Thyroid gland (tissue), 4 donors: ENCODE measurements at places on chromosomes 4 and X. TPM values are rescaled to one million over a fixed set of nuclear protein-coding genes. Genes with fewer than 3 reads are reported as not detected.

Gene ADAD1
- 0.54 TPM for total RNA-seq

Gene ZBTB49
- total RNA-seq = 7.5 TPM

Gene COL4A5
- total RNA-seq = 52.6 TPM

Gene PAGE2B
- not detected for total RNA-seq

Gene SERPINA7
- total RNA-seq = not detected

Gene RTL3
- 0.54 TPM for total RNA-seq

Gene DCAF8L2
- 0.11 TPM for total RNA-seq

DNA sequence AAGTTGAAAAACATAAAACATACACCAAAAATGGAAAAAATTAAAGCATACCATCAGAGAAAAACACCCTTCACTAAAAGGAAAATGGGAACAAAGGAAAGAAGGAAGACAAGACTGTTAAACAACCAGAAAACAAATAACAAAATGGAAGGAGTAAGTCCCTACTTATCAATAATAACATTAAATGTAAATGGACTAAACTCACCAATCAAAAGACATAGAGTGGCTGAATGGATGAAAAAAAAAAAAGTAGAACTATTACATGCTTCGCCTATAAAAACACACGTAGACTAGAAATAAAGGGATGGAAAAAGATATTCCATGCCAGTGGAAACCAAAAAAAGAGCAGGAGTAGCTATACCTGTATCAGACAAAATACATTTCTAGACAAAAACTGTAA is 19.4 kb upstream of the TMSB15A start:
- H3K4me1 ChIP-seq = no peaks in the 10 kb centered on the region
- H3K36me3 ChIP-seq = no peaks in the 10 kb centered on the region
- H3K27ac ChIP-seq = no peak overlapping the region
- H3K4me3 ChIP-seq = no peak overlapping the region
- DNase-seq = no peak

- H3K4me3 ChIP-seq = no peak overlapping the region
- H3K4me1 ChIP-seq = no peaks in the 10 kb centered on the region
- no peak overlapping the region for H3K27ac ChIP-seq
- no peaks in the 10 kb centered on the region for H3K27me3 ChIP-seq
- DNase-seq = no peak
Measured at GRCh38 chrX:70527610-70528345, 83.1 kb downstream of the DLG3 start.

DNA sequence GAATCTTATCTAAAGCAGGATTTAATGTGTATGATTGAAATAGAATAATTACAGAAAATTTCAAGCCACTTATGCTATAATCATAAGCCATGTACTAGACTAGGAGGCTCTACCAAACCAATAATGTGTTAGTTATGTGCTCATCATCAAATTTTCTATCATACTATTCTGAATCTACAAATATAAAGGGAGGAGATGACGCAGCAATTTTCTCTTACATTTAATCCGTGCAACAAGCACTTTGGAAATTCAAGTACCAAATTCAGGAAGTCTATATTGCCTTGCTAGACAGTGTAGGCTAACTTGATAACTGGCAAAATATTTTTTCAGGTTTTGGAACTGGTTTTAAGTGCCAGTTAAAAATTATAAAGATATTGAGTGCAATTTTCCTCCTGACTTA is 283.5 kb downstream of the C4orf33 start:
- H3K4me1 ChIP-seq = no peaks in the 10 kb centered on the region
- no peak overlapping the region for H3K27ac ChIP-seq
- H3K36me3 ChIP-seq = no peaks in the 10 kb centered on the region
- no peaks in the 10 kb centered on the region for H3K27me3 ChIP-seq
- H3K4me3 ChIP-seq = no peak overlapping the region
- DNase-seq = no peak

DNA sequence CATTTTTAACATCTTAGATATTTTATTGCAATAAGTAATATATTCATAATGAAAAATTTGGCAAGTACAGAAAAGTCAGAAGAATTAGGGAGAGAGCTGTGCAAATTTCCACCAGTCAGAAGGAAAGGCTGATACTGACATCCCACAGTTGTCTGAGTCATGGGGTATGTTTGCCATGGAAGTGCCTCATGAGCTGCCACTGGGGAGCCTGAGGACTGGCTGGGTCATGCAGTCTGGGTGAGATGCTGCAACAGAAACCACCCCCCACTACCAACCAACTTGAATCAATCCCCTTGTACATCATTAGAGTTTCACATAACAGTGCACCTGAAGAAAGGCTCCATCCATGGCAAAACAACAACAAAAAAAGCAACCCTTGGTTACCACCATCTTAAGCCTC is 45.2 kb upstream of the ENPP6 start:
- H3K27me3 ChIP-seq = no peaks in the 10 kb centered on the region
- no peak overlapping the region for H3K27ac ChIP-seq
- no peak for DNase-seq
- no peaks in the 10 kb centered on the region for H3K4me1 ChIP-seq

DNA sequence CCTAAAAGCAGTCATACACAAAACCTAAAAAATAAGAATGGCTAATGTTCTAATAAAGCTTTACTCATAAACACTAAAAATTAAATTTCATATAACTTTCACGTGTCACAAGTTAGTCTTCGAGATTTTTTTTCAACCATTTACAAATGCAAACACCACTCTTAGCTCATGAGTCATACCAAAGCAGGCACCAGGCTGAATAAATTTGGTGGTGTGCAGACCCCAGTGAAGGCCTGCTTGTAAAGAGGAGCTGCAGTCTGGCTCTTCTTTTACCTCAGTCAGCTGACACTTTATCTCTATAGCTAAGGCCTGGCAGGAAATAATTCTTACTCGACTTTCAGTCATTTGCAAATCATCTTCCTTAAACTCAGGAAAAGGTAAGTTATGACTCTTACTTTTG is 37.4 kb downstream of the CLOCK start:
- H3K4me1 ChIP-seq = peaks cover 3% of the 10 kb centered on the region
- no peak overlapping the region for H3K27ac ChIP-seq
- H3K4me3 ChIP-seq = no peak overlapping the region
- no peaks in the 10 kb centered on the region for H3K27me3 ChIP-seq
- DNase-seq = no peak

DNA sequence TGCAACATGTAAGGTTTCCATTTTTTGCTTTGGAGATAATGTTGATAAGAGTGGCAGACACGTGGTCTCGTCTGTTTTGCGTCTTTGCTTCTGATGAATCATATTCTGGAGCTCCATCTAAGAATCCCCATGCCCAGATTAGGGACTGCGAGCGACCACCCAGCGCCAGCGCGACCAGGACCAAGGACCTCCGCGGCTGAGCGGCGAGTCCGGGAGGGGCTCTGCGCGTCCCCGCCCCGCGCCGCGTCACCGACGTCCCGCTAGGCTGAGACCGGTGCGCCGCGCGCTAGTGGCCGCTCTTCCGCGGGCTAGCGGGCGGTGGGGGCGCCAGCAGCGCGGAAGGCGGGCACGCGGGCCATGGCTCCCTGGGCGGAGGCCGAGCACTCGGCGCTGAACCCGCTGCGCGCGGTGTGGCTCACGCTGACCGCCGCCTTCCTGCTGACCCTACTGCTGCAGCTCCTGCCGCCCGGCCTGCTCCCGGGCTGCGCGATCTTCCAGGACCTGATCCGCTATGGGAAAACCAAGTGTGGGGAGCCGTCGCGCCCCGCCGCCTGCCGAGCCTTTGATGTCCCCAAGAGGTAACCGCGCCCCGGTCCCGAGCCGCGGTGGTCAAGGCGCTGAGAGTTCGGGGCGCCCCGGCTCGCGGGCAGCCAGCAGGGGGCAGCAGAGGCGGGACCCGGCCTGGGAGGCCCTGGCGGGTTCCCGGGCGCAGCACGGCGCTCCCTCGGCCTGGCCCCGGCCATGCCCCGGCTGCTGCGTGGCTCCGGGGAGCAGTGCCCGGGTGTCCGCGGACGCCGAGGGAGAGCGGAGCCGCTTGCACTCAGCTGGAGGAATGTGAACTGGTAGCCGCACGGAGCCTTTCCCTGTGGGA is at the start of gene SRD5A3:
Gene SRD5A3 (plus strand): TSS at position 263 of the 871 bp plus-strand sequence. CDS start 95 bp downstream, at position 358.
- peak within 1 kb of the TSS; percentile 47 for H3K4me3 ChIP-seq
- DNase-seq = peak; percentile 89
- H3K36me3 ChIP-seq = no peaks in the 10 kb centered on the region
- no peaks in the 10 kb centered on the region for H3K4me1 ChIP-seq
- peak within 1 kb of the TSS; percentile 96 for H3K27ac ChIP-seq

GRCh38 chr4:158020734-158021346 is 152.0 kb downstream of the GASK1B start:
- DNase-seq = no peak
- H3K27me3 ChIP-seq = no peaks in the 10 kb centered on the region
- H3K4me1 ChIP-seq = no peaks in the 10 kb centered on the region
- H3K27ac ChIP-seq = no peak overlapping the region
- no peaks in the 10 kb centered on the region for H3K36me3 ChIP-seq

DNA sequence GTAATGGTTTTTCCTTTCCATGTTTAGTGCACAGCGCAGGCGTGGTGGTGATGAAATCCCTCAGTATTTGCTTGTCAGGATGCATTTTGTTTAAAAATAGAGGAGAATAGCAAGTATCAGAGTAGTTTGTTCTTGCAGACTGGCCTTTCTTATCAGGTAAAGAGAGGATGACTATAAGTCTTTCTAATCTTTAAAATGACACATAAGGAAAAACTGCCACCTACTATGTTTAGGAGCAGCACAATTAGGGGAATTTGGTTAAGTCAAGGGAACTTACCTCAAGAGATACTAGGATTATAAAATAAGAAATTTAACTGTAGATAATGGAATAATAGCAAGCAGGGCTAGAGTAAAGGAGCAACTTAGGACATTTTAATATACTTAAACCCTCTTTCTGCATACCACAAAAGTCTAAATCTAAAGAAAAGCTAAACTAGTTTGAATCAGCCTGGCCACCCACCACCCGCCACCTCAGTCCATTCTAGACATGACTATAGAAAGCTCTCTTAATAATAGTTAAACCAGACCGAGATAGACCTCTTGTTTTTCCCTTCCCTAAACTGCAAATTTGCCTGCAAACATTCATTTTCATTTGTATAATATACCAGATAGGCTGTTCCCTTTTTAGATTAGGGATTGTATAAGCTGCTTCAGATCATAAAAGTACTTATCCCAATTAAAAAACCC is 62.0 kb downstream of the APOOL start:
- no peak for DNase-seq
- no peak overlapping the region for H3K4me3 ChIP-seq
- no peaks in the 10 kb centered on the region for H3K27me3 ChIP-seq
- no peaks in the 10 kb centered on the region for H3K36me3 ChIP-seq
- no peaks in the 10 kb centered on the region for H3K4me1 ChIP-seq
- no peak overlapping the region for H3K27ac ChIP-seq

DNA sequence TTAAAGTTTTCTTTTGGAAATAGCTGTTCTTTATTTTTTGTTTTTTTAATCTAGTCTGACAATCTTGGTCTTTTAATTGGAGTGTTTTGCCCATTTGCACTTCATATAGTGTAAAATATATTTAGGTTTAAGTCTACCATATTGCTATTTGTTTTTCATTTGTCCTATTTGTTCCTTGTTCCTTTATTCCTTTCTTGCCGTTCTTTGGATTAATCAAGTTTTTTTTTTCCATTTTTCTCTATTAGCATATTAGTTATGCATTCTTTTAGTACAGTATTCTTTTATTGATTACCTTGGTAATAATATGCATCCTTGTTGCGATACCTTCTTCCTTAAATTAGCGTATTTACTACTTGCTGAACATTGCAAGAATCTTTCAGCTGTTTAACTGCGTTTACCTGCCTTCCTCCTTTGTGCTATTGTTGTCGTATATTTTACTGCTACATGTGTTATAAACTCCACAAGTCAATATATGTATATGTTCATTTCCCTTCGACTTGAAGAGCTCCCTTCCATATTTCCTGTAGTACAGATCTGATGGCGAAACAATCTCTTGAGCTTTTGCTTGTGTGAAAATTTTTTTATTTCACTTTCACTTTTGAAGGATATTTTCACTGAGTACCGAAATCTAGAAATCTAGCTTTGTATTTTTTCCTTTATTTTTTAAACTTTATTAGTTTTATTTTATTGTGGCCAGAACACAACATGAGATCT is 23.9 kb upstream of the RNF212 start:
- no peak for DNase-seq
- H3K27me3 ChIP-seq = no peaks in the 10 kb centered on the region
- no peaks in the 10 kb centered on the region for H3K36me3 ChIP-seq
- H3K4me1 ChIP-seq = no peaks in the 10 kb centered on the region
- H3K27ac ChIP-seq = no peak overlapping the region
- no peak overlapping the region for H3K4me3 ChIP-seq

GRCh38 chr4:169945636-169946035 is 80.6 kb downstream of the MFAP3L start:
- no peaks in the 10 kb centered on the region for H3K36me3 ChIP-seq
- no peak for DNase-seq
- no peak overlapping the region for H3K27ac ChIP-seq
- H3K4me1 ChIP-seq = peaks cover 4% of the 10 kb centered on the region
- H3K27me3 ChIP-seq = no peaks in the 10 kb centered on the region
- H3K4me3 ChIP-seq = no peak overlapping the region

DNA sequence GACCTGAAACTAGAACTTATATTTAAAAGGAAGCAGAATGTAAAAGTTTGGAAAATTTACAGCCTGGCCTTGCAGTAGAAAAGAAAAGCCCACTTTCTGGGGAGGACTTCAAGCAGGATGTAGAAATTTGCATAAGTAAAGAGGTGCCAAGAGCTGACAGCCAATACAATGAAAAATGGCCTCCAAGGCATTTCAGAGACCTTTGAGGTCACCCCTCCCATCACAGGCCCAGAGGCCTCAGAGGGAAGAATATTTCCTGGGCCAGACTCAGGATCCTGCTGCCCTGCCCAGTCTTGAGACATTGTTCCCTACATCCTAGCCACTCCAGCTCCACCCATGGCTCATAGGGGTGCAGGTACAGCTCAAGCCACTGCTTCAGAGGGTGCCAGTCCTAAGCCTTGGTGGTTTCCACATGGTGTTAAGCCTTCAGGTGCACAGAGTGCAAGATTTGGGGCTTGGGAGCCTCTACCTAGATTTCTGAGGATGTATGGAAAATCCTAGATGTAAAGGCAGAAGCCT is 518.9 kb upstream of the INTU start:
- no peak overlapping the region for H3K27ac ChIP-seq
- no peaks in the 10 kb centered on the region for H3K36me3 ChIP-seq
- no peak for DNase-seq
- no peaks in the 10 kb centered on the region for H3K4me1 ChIP-seq
- H3K4me3 ChIP-seq = no peak overlapping the region

- H3K4me3 ChIP-seq = no peak overlapping the region
- peak overlapping the region; percentile 98 for H3K27ac ChIP-seq
- H3K27me3 ChIP-seq = no peaks in the 10 kb centered on the region
- peak; percentile 82 for DNase-seq
Measured at GRCh38 chr4:40511036-40511614, 118.5 kb downstream of the RBM47 start.

GRCh38 chr4:176752191-176752749 is 40.5 kb downstream of the VEGFC start:
- no peak for DNase-seq
- H3K4me3 ChIP-seq = no peak overlapping the region
- no peak overlapping the region for H3K27ac ChIP-seq
- no peaks in the 10 kb centered on the region for H3K27me3 ChIP-seq

GRCh38 chr4:88158038-88158488 is 376 bp downstream of the ABCG2 start:
- no peaks in the 10 kb centered on the region for H3K27me3 ChIP-seq
- no peaks in the 10 kb centered on the region for H3K36me3 ChIP-seq
- DNase-seq = no peak
- no peak overlapping the region for H3K27ac ChIP-seq
- H3K4me3 ChIP-seq = no peak overlapping the region

- no peak overlapping the region for H3K4me3 ChIP-seq
- no peaks in the 10 kb centered on the region for H3K27me3 ChIP-seq
- H3K27ac ChIP-seq = no peak overlapping the region
- no peaks in the 10 kb centered on the region for H3K4me1 ChIP-seq
- peaks cover 45% of the 10 kb centered on the region for H3K36me3 ChIP-seq
- DNase-seq = no peak
Measured at GRCh38 chr4:56995525-56995924, 16.8 kb downstream of the POLR2B start.
